ENCODE measurements at places on chromosomes 13 and 19.

- H3K4me3 ChIP-seq: no peak overlapping the region
- peaks cover 4% of the 10 kb centered on the region for H3K27me3 ChIP-seq
- no peak for DNase-seq
- H3K36me3 ChIP-seq: no peaks in the 10 kb centered on the region
- no peak overlapping the region for H3K27ac ChIP-seq
These were observed 8.7 kb upstream of the GALP start for GRCh38 chr19:56167064-56167578.

GRCh38 chr13:73961181-73961580 lies 173.0 kb downstream of the KLF12 start:
- H3K27ac ChIP-seq: no peak overlapping the region
- no peak overlapping the region for H3K4me3 ChIP-seq
- H3K36me3 ChIP-seq: peaks cover 4% of the 10 kb centered on the region
- DNase-seq: no peak
- no peaks in the 10 kb centered on the region for H3K4me1 ChIP-seq
- no peaks in the 10 kb centered on the region for H3K27me3 ChIP-seq

- H3K27ac ChIP-seq: no peak overlapping the region
- H3K4me1 ChIP-seq: no peaks in the 10 kb centered on the region
- DNase-seq: no peak
- peaks cover 32% of the 10 kb centered on the region for H3K36me3 ChIP-seq
- H3K4me3 ChIP-seq: no peak overlapping the region
These were observed 14.2 kb downstream of the ZC3H13 start for GRCh38 chr13:46038296-46038695.

DNA sequence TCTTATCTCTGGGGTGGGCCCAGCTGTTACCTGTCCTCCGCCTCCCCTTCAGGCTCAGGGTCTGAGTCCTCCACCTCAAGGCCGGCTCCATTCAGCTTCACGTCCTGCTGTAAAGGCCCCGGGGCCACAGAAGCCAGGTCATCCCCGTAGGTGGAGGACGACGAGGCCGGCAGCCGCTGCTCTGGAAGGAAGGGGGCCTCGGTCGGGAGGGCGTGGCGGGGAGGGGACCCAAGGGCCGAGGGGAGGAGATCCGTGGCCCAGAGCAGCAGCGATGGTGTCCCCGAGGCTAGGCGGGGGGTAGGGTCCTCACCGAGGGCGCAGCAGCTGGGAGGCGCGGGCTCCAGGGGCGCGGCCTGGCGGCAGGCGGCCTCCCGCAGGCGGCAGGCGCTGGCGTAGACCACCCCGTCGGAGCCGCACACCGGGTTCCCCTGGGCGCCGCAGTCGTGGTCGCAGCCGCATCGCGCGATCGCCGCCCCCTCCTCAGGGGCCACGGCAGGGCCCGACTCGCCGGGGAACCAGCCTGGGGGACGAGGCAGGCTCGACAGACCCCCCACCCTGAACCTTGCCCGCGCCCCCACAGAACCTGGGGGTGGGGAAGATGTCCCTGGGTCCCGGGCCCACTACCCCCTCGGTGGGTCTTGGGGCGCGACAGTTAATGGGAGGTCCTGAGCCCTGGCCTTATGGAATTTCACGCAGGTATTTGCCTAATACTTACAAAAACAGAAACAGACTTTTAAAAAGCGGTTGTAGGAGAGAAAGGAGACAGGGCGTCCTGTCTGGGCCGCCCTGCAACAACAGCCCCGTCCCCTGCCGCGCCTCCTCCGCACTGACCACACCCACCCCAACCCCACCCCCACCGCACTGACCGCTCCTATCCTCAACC lies 7.6 kb downstream of the F2RL3 start:
- H3K4me3 ChIP-seq: peak overlapping the region; percentile 64
- H3K4me1 ChIP-seq: peaks cover 17% of the 10 kb centered on the region
- peak overlapping the region; percentile 55 for H3K27ac ChIP-seq
- H3K36me3 ChIP-seq: no peaks in the 10 kb centered on the region
- no peak for DNase-seq
- peaks cover 21% of the 10 kb centered on the region for H3K27me3 ChIP-seq

- DNase-seq: no peak
- peaks cover 22% of the 10 kb centered on the region for H3K4me1 ChIP-seq
- no peaks in the 10 kb centered on the region for H3K36me3 ChIP-seq
- H3K4me3 ChIP-seq: peak overlapping the region; percentile 5
- no peaks in the 10 kb centered on the region for H3K27me3 ChIP-seq
- H3K27ac ChIP-seq: peak overlapping the region; percentile 48
These were observed 66.6 kb downstream of the GADD45B start for GRCh38 chr19:2542341-2543069.

GRCh38 chr13:97974773-97975172 lies 21.3 kb downstream of the IPO5 start:
- no peak overlapping the region for H3K27ac ChIP-seq
- H3K4me3 ChIP-seq: peak overlapping the region; percentile 56
- peaks cover 16% of the 10 kb centered on the region for H3K27me3 ChIP-seq
- peaks cover 31% of the 10 kb centered on the region for H3K4me1 ChIP-seq
- no peak for DNase-seq

DNA sequence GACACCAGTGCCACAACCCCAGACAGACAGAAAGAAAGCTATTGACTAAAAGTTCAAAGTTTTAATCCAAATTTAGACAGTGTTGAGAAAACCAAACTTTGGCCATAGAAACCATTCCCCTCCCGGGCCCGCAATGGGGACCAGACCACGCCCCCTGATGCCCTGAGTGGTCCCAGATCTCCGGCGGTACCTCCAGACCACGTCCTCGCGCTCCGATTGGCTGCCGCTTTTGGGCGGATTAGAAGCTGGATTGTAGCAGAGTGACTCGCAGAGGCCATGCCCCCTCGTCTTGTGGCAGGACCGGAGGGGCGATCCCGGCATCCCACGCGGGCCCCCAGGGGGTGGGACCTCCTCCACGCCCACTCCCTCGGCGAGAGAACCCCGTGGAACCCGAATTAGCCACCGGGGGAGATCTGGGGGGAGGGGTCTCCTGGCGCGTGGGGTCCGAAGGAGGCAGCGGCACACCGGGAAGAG lies 797 bp upstream of the HSD17B14 start:
- peak overlapping the region; percentile 84 for H3K4me3 ChIP-seq
- H3K4me1 ChIP-seq: peaks cover 23% of the 10 kb centered on the region
- peak; percentile 65 for DNase-seq

GRCh38 chr13:35964011-35964862 lies 166.9 kb downstream of the DCLK1 start:
- H3K36me3 ChIP-seq: no peaks in the 10 kb centered on the region
- no peak overlapping the region for H3K4me3 ChIP-seq
- no peaks in the 10 kb centered on the region for H3K4me1 ChIP-seq
- H3K27ac ChIP-seq: no peak overlapping the region
- no peak for DNase-seq

DNA sequence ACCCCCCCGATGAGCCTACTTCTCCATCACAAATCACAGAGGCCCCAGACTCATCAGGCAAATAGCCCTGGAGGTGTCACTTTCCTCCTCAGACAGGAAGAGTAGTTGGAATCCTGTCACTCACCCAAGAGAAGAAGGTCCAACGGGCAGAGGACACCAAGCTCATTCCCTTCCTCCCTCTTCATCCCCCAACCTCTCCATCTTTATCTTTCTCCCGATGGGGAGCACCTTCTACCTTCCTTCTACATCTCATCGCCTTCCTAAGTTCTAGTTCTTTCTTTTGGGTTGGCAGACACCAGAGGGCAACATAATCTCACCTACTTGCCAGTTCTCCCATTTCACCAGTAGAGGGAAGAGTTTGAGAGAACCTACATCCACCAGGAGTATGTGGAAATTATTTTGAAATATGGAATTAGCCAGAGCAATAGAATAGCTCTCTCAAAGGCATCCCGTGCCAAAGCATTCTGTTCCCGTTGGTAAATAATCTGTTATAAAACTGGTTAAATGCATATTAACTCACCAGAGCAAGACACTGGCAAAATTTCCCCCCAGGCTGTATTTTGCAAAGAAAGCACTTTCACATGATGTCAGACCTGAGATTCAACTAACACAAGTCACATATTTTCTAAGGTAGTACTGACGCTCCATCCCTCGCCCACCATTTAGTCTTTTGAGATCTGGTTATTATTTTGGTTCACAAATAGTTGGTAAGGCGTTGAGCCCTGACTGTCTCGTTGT lies 55.0 kb downstream of the ZIC5 start:
- H3K4me1 ChIP-seq: peaks cover 38% of the 10 kb centered on the region
- DNase-seq: peak; percentile 12
- no peak overlapping the region for H3K4me3 ChIP-seq

DNA sequence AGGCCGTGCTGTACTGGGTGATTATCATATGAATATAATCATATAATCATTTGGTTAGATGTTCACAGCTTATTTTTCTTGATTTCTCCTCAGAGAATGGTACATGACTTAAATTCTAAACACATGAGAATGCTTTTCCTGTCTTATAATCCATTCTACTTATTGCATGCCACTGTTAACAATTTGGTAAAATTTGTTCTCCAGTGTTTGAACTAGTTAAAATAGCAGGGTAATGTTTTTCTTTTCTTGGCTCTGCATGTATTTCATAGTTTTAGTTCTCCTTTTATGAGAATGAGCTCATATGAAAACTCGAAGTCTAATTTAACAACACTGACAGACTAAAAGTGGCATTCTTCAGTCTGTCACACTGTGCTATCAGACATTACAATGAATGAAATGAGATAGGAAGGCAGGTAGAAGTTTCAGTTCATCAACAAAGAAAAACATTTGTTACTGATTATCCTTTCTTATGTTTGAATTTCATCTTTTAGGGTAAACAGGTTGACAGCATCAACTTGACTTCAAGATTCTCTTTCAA lies 10.2 kb downstream of the SPRYD7 start:
- no peak for DNase-seq
- no peak overlapping the region for H3K4me3 ChIP-seq
- H3K36me3 ChIP-seq: peaks cover 7% of the 10 kb centered on the region
- H3K4me1 ChIP-seq: peaks cover 4% of the 10 kb centered on the region

- H3K27ac ChIP-seq: no peak overlapping the region
- H3K36me3 ChIP-seq: peaks cover 6% of the 10 kb centered on the region
- H3K4me3 ChIP-seq: no peak overlapping the region
- H3K27me3 ChIP-seq: no peaks in the 10 kb centered on the region
These were observed 183.3 kb downstream of the KDM4B start for GRCh38 chr19:5152013-5152763.

- H3K27me3 ChIP-seq: no peaks in the 10 kb centered on the region
- H3K4me3 ChIP-seq: peak overlapping the region; percentile 3
- H3K27ac ChIP-seq: peak overlapping the region; percentile 91
- H3K4me1 ChIP-seq: peaks cover 43% of the 10 kb centered on the region
- no peak for DNase-seq
- H3K36me3 ChIP-seq: peaks cover 4% of the 10 kb centered on the region
These were observed 121.0 kb downstream of the COG6 start for GRCh38 chr13:39776439-39776838.

DNA sequence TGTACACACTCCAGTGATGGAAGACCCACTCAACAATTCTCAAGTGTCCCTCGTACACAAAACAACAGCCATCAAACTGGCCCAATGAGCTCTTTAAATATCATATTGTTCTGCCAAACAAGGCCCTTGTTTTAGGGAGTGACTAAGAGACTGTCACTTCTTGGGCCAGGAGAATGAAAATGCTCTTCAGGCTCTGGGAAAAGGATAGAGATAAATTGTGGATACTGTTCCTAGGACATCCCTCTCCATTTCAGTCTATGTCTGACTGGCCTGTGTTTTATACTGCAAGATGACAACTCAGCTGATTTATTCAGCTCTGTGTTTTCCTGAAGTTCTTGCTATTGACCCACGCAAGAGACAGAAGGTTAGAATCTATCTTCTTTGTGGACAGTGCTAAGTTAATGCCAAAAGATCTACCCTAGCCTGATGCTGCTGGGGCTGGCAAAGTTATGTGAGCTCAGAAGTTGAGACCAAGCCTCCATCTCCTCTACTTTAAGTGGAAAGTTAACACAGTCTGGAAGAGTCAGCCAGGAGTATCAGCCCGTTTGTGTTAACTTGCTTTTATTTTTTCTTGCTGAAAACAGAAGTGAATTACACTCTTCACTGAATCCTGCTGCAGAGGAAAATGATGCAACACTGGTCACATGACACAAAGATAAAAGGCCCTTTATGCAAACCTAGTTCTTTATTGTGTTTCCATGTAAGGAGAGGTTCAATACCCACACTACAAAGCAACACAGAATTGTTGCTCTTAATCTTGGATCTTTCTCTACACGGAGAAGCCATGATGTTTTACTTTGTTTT lies 14.6 kb downstream of the FRY start:
- H3K4me3 ChIP-seq: peak overlapping the region; percentile 43
- no peaks in the 10 kb centered on the region for H3K27me3 ChIP-seq
- peak overlapping the region; percentile 79 for H3K27ac ChIP-seq

DNA sequence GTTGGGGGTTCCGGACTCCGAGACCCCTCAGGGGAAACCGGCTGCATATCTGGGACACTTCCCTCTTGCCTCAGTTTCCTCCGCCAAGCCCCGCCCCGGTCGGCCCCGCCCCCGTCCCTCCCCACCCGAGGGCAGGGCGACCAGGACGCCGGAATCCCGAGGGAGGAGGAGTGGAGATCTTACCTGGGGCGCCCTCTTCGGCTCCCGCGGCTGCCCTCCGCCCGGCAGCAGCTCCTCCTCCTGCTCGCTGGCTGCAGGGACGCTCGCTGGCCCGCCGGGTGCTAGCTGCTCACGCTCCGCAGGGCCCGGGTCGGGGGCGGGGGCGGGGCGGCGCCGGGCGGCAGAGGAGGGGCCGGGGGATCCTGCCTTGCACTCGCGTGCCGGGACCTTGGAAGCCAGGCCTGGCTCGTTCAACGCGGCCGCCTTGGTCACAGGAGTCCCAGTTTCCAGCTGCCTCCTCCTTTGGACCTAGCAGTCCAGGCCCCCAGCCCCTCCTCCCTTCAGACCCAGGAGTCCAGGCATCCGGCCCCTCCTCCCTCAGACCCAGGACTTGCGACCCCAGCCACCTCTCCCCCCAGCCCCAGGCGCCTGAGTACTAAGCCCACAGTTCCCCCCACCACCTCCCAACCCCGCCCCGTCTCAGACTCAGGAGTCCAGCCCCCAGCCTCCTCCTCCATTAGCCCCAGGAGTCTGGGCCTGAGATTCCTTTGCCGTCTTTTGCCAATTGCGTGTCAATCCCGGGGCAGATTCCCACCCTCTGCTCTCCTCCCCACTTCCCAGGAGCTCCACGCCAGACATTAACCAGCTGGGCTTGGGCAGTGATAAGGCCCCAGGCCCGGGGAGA lies at the start of gene NTF4:
TSS of gene NTF4 (minus strand) at position 51 of the 844 bp plus-strand sequence. CDS start 2,821 bp downstream, outside the sequence.
- peak within 1 kb of the TSS; percentile 10 for H3K27ac ChIP-seq
- peak within 1 kb of the TSS; percentile 13 for H3K4me3 ChIP-seq
- H3K27me3 ChIP-seq: peaks cover 62% of the 10 kb centered on the region
- H3K4me1 ChIP-seq: no peaks in the 10 kb centered on the region

All from activated T-helper 1 cell treated with anti-CD3 and anti-CD28 coated beads, Interleukin-12 subunit alpha, Interleukin-12 subunit beta, Interleukin-2, Interleukin-4 antibody, amounts not matched to agents 30 ng/mL and 10 ng/mL and 1 ng/mL, durations not matched to agents 14 hours and 24 hours and 36 hours (primary cell).